Esophagus muscularis mucosa (tissue), 4 donors: ENCODE measurements at places on chromosomes 11 and 22. TPM values are rescaled to one million over a fixed set of nuclear protein-coding genes. Genes with fewer than 3 reads are reported as not detected.

DNA sequence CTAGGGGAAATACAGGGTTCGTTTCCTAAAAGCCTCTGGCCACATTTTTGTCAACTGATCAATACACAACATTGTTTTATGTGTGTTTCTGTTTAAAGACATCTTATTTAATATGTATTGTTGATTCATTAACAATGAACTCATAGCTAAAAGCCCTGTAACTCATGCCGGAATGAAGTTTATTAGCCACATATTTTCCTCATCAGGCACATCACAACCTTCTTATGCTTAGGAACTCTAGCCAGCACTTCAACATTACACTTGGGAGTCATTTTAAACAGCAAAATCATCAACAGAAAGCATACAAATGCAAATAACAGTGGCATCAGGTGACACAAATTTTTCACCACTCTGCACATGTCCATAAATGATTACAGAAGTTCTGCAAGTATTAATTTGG is 15.1 kb upstream of the BLID start:
- H3K4me1 ChIP-seq = peaks cover 1% of the 10 kb centered on the region
- no peak overlapping the region for H3K4me3 ChIP-seq
- H3K27me3 ChIP-seq = no peaks in the 10 kb centered on the region
- no peak for DNase-seq
- H3K27ac ChIP-seq = no peak overlapping the region
- H3K36me3 ChIP-seq = no peaks in the 10 kb centered on the region

Gene POLR2L
- total RNA-seq = 189 TPM

DNA sequence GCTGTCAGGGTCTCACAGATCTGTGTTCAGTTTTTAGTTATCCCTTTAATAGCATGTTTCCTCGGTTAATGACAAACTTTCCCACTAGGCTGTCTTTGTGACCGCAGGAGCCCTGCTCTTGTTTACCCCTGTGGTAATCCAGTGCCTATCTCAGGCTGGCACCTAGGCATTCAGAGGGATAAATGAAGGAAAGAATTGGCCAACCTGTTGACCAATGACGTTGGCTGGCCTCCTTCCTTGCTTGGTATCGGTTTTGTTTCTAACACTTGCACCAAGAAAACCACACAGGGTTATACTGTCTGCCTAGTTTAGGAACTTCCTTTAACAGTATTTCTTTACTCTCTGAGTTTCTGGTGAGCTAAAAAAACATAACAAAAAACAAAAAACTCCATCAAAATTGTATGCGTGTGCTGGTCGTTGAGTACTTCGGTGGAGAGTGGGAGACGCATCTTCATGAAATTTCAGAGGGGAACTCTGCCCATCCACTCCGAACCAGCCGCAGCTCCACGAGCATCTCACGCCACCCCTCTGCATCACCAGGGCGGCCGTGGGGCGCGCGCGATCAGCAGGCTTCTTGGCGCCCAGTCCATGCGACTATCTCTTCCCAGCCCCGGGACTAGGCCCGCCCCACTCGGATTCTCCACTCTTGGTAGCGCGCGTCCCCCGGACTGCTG is 563 bp upstream of the ENDOD1 start:
- no peak for DNase-seq
- H3K4me1 ChIP-seq = peaks cover 14% of the 10 kb centered on the region
- no peaks in the 10 kb centered on the region for H3K27me3 ChIP-seq
- peak overlapping the region; percentile 93 for H3K27ac ChIP-seq
- no peaks in the 10 kb centered on the region for H3K36me3 ChIP-seq
- H3K4me3 ChIP-seq = peak overlapping the region; percentile 98

GRCh38 chr11:76663912-76664440 is 6.6 kb downstream of the LRRC32 start:
- H3K27me3 ChIP-seq = no peaks in the 10 kb centered on the region
- peaks cover 34% of the 10 kb centered on the region for H3K36me3 ChIP-seq
- no peak for DNase-seq
- H3K4me1 ChIP-seq = peaks cover 19% of the 10 kb centered on the region

GRCh38 chr22:28506150-28506535 is 173.5 kb downstream of the TTC28 start:
- no peaks in the 10 kb centered on the region for H3K4me1 ChIP-seq
- no peak for DNase-seq
- no peaks in the 10 kb centered on the region for H3K36me3 ChIP-seq
- no peak overlapping the region for H3K4me3 ChIP-seq
- no peak overlapping the region for H3K27ac ChIP-seq

- H3K27me3 ChIP-seq = no peaks in the 10 kb centered on the region
- peak overlapping the region; percentile 71 for H3K27ac ChIP-seq
- peaks cover 46% of the 10 kb centered on the region for H3K4me1 ChIP-seq
- H3K36me3 ChIP-seq = no peaks in the 10 kb centered on the region
- no peak for DNase-seq
Measured at GRCh38 chr22:20205964-20206708, 55.3 kb upstream of the CCDC188 start.

GRCh38 chr11:109604481-109605400 is 182.8 kb downstream of the C11orf87 start:
- DNase-seq = no peak
- H3K27ac ChIP-seq = no peak overlapping the region
- no peak overlapping the region for H3K4me3 ChIP-seq
- H3K27me3 ChIP-seq = no peaks in the 10 kb centered on the region
- no peaks in the 10 kb centered on the region for H3K36me3 ChIP-seq

DNA sequence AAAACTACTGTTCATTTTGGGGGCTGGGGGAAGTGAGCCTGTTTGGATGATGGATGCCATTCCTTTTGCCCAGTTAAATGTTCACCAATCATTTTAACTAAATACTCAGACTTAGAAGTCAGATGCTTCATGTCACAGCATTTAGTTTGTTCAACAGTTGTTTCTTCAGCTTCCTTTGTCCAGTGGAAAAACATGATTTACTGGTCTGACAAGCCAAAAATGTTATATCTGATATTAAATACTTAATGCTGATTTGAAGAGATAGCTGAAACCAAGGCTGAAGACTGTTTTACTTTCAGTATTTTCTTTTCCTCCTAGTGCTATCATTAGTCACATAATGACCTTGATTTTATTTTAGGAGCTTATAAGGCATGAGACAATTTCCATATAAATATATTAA is 87.1 kb upstream of the BIRC3 start:
- peaks cover 6% of the 10 kb centered on the region for H3K36me3 ChIP-seq
- no peaks in the 10 kb centered on the region for H3K27me3 ChIP-seq
- peak overlapping the region; percentile 9 for H3K27ac ChIP-seq
- no peak overlapping the region for H3K4me3 ChIP-seq

Gene CNIH2
- total RNA-seq = not detected

- H3K27ac ChIP-seq = no peak overlapping the region
- DNase-seq = no peak
- H3K27me3 ChIP-seq = no peaks in the 10 kb centered on the region
- H3K4me3 ChIP-seq = no peak overlapping the region
Measured at GRCh38 chr22:30294066-30294465, 4.8 kb upstream of the CASTOR1 start.

- DNase-seq = no peak
- no peaks in the 10 kb centered on the region for H3K27me3 ChIP-seq
- peaks cover 11% of the 10 kb centered on the region for H3K36me3 ChIP-seq
- no peak overlapping the region for H3K4me3 ChIP-seq
- H3K27ac ChIP-seq = peak overlapping the region; percentile 58
- H3K4me1 ChIP-seq = peaks cover 18% of the 10 kb centered on the region
Measured at GRCh38 chr22:25025491-25026400, 73.2 kb downstream of the KIAA1671 start.

- H3K27ac ChIP-seq = no peak overlapping the region
- no peaks in the 10 kb centered on the region for H3K27me3 ChIP-seq
- H3K4me3 ChIP-seq = no peak overlapping the region
- DNase-seq = no peak
- peaks cover 30% of the 10 kb centered on the region for H3K36me3 ChIP-seq
Measured at GRCh38 chr11:17298302-17298701, 21.8 kb downstream of the NUCB2 start.

DNA sequence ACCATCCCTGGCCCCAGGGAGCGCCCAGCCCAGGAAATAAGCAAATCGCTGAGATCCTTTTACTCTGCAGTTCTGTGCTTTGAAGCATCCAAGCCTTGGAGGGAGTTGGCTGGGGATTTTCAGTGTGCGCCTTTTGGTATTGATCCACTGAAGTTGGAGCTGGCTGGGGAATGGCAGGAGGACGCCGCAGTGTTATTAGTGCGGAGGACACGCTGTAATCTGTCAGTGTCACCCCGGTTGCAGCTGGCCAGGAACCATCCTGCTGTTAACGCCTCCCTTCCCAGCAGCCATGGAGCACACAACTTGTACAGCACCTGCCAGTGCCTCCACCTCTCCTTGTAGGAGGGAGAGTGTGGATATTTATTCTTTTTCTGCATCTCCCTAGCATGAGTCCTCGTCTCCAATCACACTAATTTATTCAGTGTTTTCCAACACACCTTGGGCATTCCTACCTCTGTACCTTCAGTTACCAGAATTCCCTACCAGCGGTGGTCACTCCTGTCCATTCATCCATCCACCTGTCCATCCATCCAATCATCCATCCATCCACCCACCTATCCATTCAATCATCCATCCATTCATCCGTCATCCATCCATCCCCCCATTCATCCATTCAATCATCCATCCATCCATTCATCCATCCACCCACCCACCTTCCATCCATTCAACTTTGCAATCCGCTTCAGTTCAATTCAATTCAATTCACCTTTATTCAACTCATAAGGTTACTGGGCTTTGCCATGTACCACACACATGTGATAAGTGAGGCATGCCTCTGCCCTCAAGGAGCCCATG is 21.9 kb upstream of the EIF3D start:
- DNase-seq = no peak
- peaks cover 9% of the 10 kb centered on the region for H3K27me3 ChIP-seq
- H3K4me3 ChIP-seq = no peak overlapping the region
- H3K27ac ChIP-seq = no peak overlapping the region

Gene MLC1
- total RNA-seq = 0.17 TPM
